HFFc6 (cell line): ENCODE measurements at places on chromosomes 7 and 10. TPM values are rescaled to one million over a fixed set of nuclear protein-coding genes. Genes with fewer than 3 reads are reported as not detected.

- no peak overlapping the region for H3K4me3 ChIP-seq
- no peaks in the 10 kb centered on the region for H3K36me3 ChIP-seq
- no peak for DNase-seq
- H3K27ac ChIP-seq: no peak overlapping the region
- no peaks in the 10 kb centered on the region for H3K4me1 ChIP-seq
- H3K27me3 ChIP-seq: peaks cover 48% of the 10 kb centered on the region
These were observed 6.0 kb downstream of the ASB10 start for GRCh38 chr7:151181011-151181431.

- H3K36me3 ChIP-seq: no peaks in the 10 kb centered on the region
- H3K4me3 ChIP-seq: no peak overlapping the region
- H3K27ac ChIP-seq: no peak overlapping the region
- H3K4me1 ChIP-seq: no peaks in the 10 kb centered on the region
- DNase-seq: no peak
- peaks cover 18% of the 10 kb centered on the region for H3K27me3 ChIP-seq
These were observed 45.0 kb downstream of the GRID1 start for GRCh38 chr10:86321568-86321967.

DNA sequence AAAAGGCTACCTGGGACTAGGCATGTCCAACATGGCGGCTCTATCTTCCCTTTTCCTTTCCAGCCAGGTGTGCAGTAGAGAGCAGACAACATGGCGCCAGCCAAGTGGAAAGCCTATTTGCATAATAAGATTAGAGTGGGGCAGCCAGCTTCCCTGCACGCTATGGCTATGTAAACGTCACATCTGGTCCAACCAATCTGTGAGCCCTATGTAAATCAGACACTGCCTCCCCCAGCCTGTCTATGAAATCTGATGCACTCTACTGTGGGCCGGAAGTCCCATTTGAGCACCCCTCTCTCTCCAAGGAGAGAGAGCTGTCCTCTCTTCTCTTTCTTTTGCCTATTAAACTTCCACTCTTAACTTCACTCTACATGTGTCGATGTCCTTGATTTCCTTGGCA lies 984.9 kb upstream of the AUTS2 start:
- no peak overlapping the region for H3K27ac ChIP-seq
- H3K36me3 ChIP-seq: no peaks in the 10 kb centered on the region
- no peaks in the 10 kb centered on the region for H3K4me1 ChIP-seq
- no peak overlapping the region for H3K4me3 ChIP-seq
- DNase-seq: no peak

DNA sequence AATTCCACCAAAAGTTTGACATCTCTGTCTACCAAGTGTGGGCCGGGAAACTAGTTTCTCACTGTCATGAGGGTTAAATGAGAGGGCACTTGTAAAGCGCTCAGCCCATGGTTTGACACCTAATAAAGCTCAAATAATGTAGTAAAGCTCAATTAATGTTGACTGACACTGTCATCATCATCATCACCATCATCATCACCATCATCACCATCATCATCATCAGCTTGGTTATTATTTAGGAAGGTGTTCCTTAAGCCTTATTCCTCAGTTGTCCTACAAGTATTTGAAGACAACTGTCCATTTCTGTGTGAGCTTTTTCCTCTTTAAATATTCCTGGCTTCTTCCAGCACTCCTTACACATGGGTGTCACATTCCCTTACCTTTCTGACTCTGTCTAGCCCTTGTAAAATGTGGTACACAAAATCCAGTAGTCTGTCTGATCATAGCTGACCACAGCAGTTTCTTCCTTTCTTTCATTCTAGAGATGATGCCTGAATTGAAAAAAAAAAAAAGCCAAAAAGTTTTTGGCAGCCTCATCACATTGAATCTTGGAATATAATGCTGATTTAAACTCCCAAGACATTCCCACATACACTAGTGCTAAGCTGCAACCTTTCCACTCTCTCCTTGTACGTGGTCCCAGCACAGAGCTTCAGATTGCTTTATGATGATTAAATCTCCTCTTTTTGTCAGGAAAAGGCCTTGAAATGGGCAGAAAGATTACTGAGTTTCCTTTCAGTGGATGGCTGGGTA lies 40.6 kb upstream of the SEPHS1 start:
- H3K4me1 ChIP-seq: peaks cover 9% of the 10 kb centered on the region
- DNase-seq: no peak
- H3K27ac ChIP-seq: no peak overlapping the region

The ATP6V1F gene
- 178 to 243 TPM (median 200 TPM) in 3 replicates for total RNA-seq

The ABCB1 gene
- 5.3 to 7.4 TPM (median 6.1 TPM) in 3 replicates for total RNA-seq
